GF-D8 (cell line): ENCODE measurements at places on chromosomes 5 and 9.

DNA sequence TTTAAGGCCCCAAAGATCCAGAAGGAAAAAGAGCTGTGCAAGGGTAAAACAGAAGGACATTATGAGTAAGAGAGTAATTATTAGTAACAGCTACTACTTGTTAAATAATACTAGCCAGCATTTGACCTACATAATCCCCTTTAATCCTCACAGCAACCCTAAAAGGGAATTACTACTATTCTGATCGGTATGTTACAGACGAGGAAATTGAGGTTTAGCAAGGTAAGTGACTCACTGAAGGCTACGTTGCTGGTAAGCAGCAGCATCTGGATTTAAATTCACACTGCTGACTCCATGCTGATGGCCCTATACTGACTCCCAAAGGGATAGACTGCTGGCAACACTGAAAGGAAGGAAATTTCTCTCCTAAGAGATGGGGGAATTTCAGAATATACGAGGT, 3.7 kb upstream of the FSD1L start:
- no peak for DNase-seq

DNA sequence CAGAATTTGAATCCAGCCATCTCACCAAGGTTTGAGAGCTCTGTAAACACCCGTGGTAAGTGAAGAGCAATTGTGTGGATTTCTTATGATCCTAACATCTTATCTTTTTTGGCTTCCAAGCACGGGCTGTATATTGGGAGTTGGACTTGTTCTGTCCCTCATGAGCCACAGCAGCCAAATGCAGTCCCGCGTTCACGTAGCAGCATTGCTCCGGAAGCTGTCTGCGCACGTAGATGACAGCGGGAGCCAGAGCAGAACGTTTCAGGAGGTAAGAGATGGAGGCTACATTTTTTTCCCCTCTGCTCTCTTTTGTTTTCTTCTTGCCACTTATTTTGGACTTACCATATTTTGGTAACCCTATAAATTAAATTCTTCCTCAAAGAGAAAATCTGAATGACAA, 86.9 kb downstream of the HACD4 start:
- no peak for DNase-seq

GRCh38 chr9:12697719-12698118, 4.5 kb downstream of the TYRP1 start:
- DNase-seq = no peak

- DNase-seq = no peak
These were observed 58.1 kb downstream of the ICE1 start for GRCh38 chr5:5480481-5481111.
